ENCODE measurements at places on chromosomes 5 and 9.

- DNase-seq = no peak
These were observed 8.2 kb upstream of the ZFYVE16 start for GRCh38 chr5:80399526-80400239.

- DNase-seq = no peak
These were observed 23.4 kb downstream of the SPAAR start for GRCh38 chr9:35932735-35933134.

GRCh38 chr9:101117161-101117560 is 88.6 kb downstream of the PLPPR1 start:
- DNase-seq = no peak

DNA sequence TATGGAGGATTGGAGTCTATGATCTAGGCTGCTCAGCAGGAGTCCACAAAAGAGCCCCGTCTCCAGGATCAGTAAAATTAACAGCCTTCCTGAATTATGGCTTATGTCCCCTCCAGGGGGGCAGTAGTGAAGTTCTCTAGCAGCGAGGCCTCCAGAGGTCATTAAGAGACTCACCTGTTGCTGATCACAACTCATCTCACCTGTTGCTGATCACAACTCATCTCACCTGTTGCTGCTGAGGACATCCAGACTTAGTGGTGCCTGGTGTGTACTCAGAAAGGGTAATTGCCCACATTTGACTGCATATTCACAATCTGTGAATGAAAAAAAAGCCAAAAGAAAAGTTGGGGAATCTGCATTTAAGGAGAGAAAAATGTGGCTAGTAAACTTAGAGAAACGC is 129.5 kb downstream of the SMARCA2 start:
- DNase-seq = no peak

DNA sequence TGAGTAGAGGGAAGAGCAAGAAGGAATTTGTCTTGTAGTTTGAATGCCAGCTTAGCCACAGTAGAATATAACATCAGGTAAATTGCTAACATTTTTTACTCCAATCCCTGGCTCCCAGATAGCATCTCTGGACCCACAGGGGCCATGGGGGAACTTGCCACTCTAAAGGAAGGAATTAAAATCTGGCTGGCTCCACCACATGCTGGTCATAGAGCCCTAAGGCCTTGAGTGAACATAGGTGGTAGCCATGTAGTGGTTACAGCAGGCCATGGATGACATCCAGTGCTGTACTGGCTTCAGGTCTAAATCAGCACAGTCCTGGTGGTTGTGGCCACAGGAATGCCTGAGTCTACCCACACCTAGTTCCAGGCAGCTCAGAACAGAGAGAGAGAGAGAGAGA is 109.9 kb upstream of the RGMB start:
- no peak for DNase-seq

DNA sequence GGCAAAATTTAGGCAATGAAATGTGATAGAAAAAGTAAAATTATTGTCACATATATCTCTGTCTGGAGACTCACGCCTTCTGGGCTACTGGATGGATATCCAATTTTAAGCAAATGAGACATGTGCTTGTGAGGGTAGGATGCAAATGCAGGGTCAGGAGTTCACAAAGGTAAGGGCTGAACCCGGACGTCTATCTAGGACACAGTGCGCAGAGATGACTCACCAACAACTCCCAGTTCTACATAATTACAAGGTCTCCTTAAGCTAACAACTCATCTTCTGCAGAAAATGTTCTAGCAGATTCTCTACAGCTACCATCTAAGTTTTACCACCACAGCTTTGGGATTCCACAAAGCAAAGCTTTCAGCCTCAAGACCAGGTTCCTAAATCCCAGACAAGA is 160.5 kb downstream of the ENTREP1 start:
- DNase-seq = no peak

DNA sequence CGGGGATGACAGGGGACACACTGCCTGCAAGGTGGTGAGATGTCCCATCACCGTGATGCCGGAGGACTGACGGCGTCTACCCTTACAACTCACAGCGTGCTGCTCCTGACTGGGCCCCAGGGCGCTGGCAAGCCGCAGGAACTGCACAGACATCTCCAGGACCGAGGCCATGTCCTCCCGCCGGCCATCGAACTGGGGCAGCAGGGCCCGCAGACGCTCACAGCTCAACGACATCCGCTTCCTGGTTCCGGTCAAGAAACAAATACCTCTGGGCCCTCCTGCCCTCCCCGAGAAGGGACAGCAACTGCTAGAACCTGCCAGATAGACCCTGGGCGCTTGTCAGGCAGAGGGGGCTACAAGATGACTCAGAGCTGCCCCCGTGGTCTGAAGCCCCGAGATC is 1.0 kb downstream of the SOHLH1 start:
- DNase-seq = no peak

- no peak for DNase-seq
These were observed 21.7 kb upstream of the ADAM19 start for GRCh38 chr5:157597277-157597676.

GRCh38 chr5:65555287-65555686 is 7.7 kb downstream of the CENPK start:
- DNase-seq = no peak

DNA sequence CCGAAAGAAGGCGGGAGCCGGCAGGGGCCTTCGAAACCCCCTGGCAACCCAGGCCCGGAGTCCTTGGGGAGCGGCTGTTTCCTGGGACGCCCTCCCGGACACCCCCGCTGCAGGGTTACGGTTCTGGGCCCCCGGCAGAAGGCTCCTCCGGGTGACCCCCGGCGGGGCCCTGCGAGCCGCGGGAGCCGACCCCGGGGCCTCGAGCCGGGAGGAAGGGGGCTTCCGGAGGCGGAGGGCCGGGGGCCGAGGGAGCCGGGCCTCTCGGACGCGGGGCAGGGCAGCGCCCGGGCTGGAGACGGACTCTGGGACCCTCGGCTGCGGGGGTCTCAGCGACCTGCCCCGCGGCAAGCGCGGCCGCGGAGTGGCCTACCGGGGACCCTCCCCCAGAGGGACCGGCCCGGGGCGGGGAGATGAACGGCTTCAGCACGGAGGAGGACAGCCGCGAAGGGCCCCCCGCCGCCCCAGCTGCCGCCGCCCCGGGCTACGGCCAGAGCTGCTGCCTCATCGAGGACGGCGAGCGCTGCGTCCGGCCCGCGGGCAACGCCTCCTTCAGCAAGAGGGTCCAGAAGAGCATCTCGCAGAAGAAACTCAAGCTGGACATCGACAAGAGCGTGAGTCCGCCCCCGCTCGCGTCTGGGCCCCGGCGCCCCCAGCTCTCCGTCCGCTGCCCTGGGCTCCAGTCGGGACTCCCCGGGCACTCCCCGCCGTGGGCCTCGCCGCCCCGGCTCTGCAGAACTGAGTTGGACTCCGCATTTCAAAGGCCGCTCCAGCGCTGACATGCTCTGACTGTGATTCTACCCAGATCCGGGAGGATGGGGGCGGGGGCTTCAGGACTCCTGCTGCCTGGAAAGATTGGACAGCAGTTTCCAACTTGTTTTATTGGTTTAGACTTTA is 645 bp downstream of the SAP30L start:
- no peak for DNase-seq

DNA sequence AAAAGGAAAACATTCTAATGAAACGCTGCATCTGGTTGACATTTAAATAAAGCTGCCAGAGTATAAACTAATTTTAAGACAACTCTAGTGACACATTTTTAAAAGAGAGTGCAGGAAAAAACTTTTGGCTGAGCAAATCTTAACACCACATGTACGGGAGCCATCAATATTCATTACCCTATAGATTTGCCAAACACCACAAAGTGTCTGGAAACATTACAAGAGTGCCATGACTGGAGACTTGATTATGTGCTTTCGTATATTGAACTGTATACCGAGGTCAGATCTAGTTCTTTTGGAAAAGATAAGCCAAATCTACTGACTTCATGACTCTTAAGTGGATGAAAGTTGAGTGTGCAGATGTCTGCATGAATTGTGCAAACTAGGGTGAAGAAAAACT is 10.6 kb upstream of the DMRT2 start:
- no peak for DNase-seq

GRCh38 chr9:130451509-130452388 is 7.0 kb downstream of the ASS1 start:
- DNase-seq = peak; percentile 11

- no peak for DNase-seq
These were observed 160.8 kb upstream of the PAPPA start for GRCh38 chr9:115992834-115993233.

- no peak for DNase-seq
These were observed 275.9 kb downstream of the ACTL7B start for GRCh38 chr9:108579757-108580439.

DNA sequence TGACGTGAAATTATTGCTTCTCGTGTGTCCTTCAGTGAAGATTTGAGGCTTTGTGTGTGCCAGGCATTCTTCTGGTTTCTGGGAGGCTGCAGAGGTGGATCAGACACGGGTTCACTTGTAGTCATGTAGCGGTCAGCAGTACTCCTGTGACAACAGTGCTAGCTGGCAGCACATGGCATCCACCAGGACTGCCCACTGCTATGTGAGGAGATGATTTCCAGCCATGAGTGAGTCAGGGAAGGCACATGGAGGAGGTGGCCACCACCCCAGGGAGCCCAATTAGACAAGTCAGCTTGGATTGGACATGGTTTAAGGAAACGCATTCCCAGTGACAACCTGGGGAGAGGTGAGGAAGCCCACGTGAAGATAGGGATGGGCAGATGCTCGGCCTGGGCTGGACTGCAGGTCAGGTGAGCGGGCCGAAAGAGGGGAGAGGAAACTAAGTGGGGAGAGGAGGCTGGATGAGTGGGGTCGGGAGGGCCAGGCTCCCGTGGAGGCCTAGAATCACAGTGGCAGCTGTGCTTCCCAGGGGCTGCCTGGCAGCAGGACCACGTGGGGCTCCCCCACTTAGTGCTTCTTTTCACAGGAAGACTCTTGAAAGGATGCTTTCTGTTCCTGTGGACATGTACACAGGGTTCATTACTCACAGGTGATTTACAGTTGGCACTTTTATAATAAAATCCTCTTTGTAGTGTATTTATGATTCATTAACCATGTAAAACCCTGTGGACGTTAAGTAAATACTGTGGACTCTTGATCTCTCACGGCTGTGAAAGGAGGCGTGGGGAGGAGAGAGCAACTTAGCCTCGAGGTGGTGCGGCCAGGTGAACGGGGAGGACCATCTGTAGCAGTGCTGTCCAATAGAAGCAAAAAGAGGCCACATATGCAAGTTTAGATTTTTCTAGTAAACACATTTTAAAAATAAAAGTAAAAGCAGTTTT is 80.0 kb upstream of the OTULINL start:
- no peak for DNase-seq

GRCh38 chr5:956941-957747 is 51.5 kb upstream of the NKD2 start:
- DNase-seq = peak; percentile 40

DNA sequence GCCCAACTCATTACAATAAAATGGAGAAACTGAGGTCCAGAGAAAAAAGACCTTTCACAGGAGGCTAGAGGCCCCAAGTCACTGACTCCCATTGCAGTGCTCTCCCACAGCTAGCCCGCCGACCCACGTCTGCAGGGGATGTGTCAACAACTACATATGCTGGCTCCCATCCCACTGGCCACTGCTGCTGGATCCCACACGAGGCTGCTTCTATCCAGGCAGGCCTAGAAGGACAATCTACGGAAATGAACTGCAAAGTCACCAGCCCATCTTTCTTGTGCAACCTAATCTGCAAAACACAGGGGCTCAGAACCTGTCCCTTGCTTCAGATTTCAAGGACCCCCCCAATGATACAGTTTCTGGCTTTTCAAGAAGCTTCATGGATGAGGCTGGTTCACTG is 24.0 kb downstream of the RAPGEF1 start:
- DNase-seq = no peak

DNA sequence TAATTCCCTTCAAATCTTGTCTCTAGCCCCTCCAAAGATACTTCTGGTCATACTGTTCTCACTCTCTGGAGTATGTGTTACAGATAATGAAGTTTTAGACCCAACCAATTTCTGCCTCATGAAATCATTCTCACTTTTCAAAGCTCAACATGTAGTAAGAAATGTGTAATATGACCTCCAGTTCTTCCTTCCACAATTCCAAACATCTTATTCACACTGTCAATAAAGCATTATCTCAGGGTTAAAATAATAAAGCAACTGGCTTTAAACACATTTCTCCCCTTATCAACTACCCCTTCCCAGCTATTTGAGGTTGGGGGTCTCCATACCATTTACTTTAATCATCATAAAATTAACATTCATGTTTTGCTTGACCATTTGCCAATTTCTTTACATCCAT is 654.1 kb downstream of the RAB3C start:
- no peak for DNase-seq

DNA sequence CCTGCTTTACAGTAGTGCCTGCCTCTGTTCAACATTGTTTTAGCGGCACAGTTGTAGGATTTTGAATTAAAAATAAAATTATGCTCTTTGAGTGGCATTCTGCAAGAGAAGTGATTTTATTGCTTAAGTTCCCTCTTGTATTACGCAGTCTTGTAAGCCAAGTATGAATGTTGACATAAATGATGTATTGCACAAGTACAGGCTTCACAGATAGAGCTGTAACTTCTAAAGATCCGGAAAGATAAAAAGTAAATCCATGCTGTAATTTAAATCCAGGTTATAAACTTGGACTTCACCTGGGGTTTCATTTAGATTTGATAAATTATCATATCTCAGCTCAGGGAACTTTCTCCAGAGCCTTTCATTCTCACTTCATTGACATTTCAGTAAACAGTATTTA is 1114.7 kb downstream of the PTPRD start:
- DNase-seq = no peak

- DNase-seq = no peak
These were observed 122.4 kb upstream of the PRDM9 start for GRCh38 chr5:23385036-23385435.

GRCh38 chr5:17441351-17441750 is 56.7 kb upstream of the TAF11L2 start:
- DNase-seq = no peak

GRCh38 chr9:87643107-87643650 is 82.7 kb upstream of the CTSL start:
- DNase-seq = no peak

- DNase-seq = no peak
These were observed 30.9 kb upstream of the SEMA6A start for GRCh38 chr5:116605310-116606070.

DNA sequence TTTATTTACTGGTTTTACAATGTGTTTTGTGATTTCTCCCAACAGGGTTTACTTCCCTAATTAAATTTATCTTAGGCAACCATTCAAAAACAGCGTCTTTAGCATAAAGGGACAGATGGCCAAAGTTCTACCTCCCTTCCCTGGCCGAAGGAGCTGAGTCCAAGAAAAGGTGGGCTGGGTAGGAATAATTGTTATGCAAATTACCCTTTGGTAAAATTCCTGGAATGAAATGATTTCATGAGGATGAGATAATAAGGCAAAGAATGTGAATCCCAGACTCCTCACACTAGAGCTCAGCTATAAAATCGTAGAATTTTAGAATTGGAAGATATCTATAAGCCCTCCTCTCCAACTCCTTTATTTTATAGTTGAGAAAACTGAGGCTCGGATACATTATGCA is 119.6 kb downstream of the SGCD start:
- DNase-seq = no peak

DNA sequence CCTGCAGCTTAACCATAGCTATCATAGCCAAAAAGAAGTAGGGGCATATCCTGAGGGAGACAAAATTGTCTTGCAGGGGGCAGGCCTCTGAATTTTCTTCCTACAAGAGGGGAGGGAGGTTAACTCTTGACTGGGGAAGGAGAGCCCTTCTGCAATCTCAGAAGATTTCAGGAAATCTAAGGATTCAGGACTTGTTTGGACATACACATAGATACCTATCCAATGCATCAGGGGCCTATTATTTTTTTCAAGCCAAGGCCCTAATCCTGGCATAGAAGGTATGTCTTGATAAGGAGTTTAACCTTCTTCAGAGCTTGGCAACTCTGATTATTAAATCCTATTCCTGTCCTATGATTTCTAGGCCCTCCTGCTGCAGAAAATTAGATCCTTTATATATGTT is 375.1 kb upstream of the ACTBL2 start:
- no peak for DNase-seq

GRCh38 chr5:54251981-54252380 is 58.4 kb downstream of the ARL15 start:
- DNase-seq = no peak
